Cardiac septum (tissue), 1 donor: ENCODE measurements at places on chromosomes 1 and 21.

DNA sequence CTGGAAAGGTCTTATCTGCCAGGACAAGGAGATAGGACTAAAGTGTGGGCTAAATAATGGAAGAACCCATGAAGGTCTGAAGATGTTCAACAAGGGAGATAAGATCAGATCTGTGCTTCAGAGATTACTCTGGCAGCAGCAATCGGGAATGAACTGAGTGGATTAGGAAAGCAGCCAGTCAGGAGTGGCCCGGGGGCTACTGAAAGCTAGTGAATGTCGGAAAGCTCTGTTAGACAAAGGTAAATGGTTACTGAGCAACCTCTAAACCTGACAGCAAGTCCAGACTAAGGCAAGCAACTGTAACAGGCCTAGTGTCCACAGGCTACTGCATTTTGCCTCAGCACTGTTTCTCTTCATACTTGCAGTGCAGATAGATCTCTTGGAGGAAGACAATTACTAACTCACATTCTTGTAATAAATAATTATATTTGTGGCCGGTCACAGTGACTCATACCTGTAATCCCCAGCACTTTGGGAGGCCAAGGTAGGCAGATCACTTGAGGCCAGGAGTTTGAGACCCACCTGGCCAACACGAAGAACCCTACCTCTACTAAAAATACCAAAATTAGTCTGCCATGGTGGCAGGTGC is 12.5 kb downstream of the IQGAP3 start:
- DNase-seq: no peak

GRCh38 chr1:226640321-226641136 is 92.0 kb downstream of the STUM start:
- DNase-seq: no peak

DNA sequence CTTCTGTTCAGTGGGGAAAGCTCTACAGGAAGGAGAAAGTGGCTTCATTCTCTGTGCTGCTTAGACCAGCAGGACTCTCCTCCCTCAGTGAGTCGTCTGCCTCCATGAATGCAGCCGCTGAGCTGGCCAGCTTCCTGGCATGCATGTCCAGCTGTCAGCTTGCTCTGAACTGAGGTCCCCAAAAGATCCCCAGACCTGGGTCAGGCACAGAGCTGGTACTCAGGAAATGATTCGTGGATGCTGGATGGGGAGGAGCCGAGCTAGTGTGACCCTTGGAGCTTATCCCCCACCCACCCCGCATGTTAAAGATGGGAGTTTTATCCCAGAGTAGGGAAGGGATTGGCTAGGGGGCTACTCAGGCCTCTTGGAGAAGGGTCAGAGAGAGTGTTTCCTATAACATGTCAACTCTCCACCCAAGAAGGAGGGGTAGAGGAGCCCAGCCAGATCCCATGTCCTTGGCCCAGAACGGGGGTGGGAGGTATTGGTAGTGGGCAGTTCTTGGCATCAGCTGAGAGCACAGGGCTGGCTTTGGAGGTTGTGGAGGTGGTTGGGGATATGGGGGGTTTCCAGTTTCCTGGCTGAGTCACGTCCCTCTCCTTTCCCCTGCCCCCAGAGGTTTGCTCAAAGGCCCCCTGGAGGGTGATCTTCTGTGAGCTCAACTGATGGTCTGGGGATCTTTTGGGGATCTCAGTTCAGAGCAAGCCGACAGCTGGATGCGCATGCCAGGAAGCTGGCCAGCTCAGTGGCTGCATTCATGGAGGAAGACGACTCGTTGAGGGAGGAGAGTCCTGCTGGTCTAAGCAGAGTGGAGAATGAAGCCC is 110.1 kb downstream of the FOXD2 start:
- DNase-seq: no peak

DNA sequence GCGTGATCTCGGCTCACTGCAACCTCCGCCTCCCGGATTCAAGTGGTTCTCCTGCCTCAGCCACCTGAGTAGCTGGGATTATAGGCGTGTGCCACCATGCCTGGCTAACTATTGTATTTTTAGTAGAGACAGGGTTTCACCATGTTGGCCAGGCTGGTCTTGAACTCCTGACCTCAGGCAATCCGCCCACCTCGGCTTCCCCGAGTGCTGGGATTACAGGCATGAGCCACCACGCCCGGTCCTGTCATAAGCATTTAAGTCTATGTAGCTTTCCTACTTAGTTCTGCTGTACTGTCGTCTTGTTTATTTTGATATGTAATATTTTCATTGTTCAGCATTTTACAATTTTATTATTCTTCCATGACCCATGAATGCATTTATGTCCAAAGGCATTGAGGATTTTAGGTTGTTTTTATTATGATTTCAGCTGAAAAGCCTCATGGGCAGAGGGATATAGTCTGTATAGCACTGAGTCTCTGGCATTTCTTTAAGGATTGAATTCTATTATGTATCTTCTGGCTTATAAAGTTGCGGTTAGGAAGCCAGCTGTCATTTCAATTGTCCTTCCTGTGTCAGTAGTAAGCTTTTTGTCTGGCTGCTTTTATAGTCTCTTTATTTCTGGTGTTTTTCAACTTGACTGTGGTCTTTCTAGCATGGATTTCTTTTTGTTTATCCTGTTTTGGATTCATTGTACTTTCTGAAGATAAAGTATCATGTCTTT is 9.2 kb downstream of the AGPAT3 start:
- peak; percentile 41 for DNase-seq

DNA sequence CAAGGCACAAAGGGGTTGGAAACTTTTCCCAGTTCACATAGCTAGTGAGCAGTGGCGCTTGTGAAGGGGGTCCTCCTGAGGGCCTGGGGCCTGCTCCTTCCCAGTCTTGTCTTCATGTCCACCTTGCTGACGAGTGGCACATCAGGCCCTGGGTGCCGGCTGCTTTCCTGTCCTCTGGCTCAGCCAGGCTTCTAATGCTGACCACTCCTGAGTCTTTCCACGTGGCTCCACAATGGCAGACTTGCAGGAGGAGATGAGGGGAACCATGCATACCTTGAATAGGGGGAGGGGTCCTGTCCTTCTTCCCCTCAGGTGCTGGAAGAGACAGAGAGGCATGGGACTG is 38.7 kb downstream of the MAPKAPK2 start:
- DNase-seq: no peak

- no peak for DNase-seq
These were observed 801.7 kb upstream of the PRMT6 start for GRCh38 chr1:106254748-106255147.

GRCh38 chr1:45746922-45747321 is 3.5 kb downstream of the IPP start:
- no peak for DNase-seq

GRCh38 chr1:2393471-2393877 is 1.8 kb downstream of the RER1 start:
- DNase-seq: no peak

DNA sequence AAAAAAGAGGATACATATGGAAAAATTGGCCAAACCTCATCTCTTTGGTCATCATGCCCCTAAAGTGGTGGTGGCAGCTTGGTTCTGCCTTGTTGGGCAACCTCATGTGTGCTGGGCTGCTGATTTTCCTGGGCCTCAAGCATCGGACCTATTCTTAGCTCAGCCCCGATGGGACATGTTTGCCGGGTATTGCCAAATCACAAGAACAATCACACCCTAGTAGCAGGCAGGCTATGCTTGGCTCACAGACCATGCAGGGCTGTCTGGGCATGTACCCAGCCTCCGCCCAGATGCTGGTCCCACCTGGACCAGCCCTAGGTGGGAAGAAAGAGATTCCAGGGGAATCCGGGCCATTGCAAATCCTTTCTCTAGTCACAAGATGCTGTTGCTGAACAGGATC is 189.4 kb upstream of the FGGY start:
- DNase-seq: peak; percentile 80

DNA sequence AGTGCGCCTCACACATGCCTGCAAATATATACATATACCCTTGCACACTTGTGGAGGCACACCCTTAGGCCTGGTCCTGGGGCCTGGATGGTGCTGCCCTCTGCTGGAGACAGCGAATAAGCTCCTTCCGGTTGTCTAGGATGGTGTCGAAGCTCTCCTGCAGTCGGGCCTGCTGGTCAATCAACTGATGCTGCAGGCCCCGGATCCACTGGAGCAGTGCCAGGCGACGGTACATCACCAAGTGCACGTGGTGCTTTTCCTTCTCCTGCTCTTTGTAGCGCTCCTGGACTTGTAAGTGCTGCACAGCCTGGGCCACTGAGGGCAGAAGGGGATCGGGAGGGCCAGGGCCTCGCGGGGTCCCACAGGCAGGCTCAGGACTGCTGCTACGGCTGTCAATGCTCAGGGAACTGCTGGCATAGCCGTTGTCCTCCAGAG is 3.1 kb downstream of the C1orf216 start:
- peak; percentile 82 for DNase-seq

DNA sequence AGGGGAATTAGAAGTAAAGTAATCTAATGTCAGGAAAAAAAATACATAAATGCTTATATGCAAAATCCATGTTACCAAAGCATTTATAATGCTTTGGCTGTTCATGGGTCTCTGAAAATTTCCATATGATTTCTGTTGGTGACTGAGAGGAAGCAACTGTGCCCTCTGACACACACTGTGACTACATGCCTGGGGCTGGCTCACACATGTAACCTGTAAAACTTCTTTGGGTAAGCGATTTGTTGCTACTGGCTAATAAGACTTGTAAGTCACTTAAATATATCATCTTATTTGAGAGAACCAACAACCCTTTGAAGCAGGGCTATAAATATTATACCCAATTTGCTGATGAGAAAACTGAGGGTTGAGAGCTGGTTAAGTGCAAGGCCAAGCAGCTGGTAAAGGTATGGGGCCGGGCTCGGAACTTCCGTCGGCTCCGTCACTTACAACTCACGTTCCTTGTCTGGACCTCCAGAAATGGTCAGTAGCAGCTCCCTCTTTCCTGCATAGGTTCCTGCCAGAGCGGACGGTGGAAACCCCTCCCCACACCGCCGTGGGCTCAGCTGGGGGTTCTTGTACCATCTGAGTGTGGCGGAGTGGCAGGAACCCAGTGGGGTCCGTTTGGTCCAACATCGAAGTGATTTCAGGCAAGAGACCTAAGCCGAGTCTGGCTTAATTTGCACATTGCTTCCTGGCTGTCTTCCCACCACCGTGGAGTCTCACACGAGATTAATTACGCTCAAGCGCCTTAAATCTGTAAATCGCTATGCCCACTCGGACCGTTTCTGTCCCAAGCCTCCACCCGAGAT is 714 bp downstream of the DFFA start:
- no peak for DNase-seq

DNA sequence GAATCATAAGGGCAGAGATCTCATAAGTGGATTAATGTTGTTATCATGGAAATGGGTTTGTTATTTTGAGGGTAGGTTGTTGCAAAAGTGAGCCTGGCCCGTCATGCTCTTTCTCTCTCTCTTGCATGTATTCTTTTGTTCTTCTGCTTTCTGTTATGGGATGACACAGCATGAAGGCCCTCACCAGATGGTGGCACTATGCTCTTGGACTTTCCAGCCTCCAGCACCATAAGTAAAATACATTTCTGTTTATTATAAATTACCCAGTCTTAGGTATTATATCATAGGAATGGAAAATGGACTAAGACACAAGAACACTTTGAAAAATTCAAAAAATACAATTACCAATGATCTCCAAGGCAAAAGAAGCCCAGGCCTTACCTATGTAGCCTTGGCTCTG is 676.1 kb downstream of the PTPRU start:
- DNase-seq: no peak
